Activated T-helper 1 cell treated with anti-CD3 and anti-CD28 coated beads, Interleukin-12 subunit alpha, Interleukin-12 subunit beta, Interleukin-2, Interleukin-4 antibody, amounts not matched to agents 30 ng/mL and 10 ng/mL and 1 ng/mL, durations not matched to agents 14 hours and 24 hours and 36 hours (primary cell): ENCODE measurements at places on chromosomes 12 and 14.

DNA sequence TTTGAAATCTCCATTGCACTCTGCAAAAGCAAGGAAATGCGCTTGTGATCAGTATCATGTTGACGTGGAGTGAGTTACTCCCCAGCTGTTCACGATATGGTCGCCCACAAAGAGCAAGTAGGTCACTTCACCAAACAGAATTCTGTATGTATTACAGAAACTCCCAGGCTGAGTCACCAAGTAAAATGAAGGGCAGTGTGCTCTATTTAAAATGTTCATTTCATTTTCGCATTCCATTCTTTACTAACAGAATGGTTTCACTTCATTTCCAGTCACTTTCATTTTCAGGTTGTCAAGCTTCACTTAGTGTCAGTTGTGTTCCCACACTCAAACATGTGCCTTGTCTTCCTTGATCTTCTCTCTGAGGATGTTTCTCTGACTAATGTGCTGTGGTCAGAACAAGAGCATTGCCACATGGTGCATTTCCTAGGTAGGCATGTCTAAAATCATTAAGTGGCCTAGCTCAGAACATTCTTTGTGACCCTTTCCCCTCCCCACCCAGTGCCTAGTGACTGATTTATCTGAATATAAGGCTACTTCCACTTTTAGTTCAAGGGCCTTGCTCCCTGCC lies 391.2 kb downstream of the RAD51B start:
- DNase-seq = peak; percentile 55

GRCh38 chr14:56860441-56860840 lies 50.2 kb upstream of the OTX2 start:
- DNase-seq = no peak

GRCh38 chr12:120121766-120122293 lies 5.3 kb upstream of the RAB35 start:
- peak; percentile 15 for DNase-seq

GRCh38 chr14:103904493-103905107 lies 23.7 kb upstream of the TDRD9 start:
- DNase-seq = no peak
